ENCODE measurements at places on chromosomes 16 and 17.

- DNase-seq = no peak
These were observed 14.0 kb downstream of the MPP3 start for GRCh38 chr17:43818966-43819365.

- DNase-seq = no peak
These were observed at the start of gene HS3ST3A1 for GRCh38 chr17:13601776-13602551. Gene HS3ST3A1 (minus strand): TSS chr17:13601929. CDS start chr17:13601129, 800 bp downstream.

DNA sequence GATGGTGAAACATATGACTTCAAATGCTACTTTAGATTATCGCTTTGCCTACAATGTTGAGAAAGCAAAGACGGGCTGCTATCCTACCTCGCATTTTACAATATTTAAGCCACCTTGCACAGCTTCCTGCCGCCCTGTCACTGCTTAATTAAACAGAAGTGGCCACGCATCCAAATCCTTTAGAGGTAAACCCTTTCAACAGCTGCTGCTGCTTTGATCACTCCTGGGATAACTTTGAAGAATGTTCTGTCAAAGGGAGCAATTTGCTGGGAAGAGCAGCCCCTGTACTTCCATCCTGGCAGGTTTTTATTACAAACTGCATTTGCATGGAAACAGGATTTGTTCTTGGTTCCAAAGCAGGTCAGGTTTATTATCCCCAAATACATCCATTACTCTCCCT is 24.2 kb upstream of the SSTR2 start:
- no peak for DNase-seq

DNA sequence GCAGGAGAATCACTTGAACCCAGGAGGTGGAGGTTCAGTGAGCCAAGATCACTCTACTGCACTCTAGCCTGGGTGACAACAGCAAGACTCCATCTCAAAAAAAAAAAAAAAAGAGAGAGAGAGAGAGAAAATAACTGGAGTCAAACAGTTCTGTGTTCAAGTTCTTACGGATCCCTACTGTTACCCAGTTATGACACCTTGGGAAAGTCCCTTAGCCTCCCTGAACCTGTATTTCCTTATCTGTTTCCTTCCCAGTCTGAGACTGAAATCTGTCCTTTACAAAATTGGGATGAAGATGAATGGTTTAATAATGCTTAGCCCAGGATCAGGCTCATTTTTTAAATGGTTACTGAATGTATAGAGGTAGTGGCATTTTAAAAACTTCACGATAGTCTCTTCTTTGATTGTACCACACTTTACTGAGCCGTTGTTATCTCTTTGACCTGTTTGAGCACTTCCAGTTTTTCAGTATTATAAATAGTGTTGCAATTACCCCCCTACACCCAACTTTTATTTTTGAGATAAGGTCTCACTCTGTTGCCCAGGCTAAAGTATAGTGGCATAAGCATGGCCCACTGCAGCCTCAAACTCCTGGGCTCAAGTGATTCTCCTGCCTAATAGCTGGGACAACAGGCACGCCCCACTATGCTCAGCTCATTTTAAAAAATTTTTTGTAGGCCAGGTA is 17.1 kb downstream of the ZNF768 start:
- no peak for DNase-seq
